Stimulated activated CD8-positive, alpha-beta memory T cell treated with anti-CD3 and anti-CD28 coated beads, Interleukin-7, amount 100 ng/mL, for 24 hours (primary cell): ENCODE measurements at places on chromosomes 12 and 14.

DNA sequence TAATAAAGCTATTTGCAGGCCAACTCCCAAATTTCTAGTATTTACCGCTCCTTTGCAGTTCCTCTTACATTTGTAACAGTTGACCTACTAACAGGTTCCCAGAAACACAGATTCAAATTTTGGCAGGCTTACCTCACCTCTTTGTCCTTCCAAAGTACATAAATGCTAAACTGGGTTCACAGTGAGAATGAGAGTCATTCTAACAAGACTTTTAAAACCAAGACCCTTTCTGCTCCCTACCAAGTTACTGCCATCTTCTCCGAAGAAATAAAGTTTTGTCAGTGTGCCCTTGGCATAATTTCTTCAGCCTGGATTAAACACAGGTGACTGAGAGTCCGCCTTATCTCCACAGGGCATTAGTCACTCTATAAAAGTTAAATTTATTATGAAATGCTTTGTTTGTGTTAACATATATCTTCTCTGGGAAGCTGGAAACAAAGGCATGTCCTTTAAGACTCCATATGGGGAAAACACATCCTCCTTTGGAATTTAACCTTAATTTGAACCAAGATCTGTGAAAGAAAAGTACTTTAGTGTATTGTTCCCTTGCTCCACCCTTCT is 28.2 kb downstream of the FOXA1 start:
- DNase-seq, result no peak

DNA sequence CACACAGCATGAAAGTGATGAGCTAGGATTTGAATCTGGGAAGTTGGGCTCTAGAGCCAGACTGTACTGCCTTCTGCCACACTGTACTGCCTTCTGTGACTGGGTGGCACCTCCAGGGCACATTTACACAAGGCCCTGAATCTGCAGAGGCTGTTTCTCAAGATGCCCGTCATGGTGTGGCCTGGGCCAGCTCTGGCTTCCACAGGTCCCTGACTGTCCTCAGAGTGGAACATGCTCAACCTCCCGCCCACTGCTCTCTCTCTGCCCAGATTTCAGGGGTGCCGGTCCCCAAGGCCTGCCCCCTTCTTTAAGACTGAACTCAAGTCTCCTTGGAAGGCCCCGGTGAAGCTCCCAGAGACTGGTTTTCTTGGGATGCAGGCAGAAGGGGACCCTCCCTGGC is 50.2 kb downstream of the C14orf132 start:
- no peak for DNase-seq

DNA sequence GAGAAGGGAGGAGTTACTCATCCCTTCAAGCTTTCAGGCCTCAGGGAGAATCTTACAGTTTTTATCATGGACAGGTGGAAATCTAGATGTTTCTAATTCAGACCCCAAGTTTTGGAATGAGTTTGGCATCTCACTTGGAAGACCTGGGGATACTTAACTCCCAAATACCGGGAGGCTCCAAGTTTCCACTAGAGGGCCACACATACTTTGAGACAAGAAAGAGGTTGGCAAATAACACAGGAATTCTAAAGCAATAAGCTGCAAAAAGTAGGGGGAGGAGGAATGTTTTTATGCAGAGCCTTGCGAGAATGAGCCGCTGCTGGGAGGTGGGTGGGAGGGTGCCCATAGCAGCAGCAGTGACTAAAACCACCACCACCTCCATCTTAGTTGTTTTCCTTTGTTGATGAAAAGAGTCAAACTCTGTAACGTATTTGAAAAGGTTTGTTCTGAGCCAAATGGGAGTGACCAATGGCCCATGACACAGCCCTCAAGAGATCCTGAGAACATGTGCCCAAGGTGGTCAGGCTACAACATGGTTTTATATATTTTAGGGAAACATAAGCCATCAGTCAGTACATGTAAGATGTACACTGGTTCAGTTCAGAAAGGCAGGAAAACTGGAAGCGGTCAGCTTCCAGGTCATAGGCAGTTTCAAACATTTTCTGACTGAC is 34.2 kb upstream of the RNASE1 start:
- DNase-seq, result no peak

- no peak for DNase-seq
Measured at GRCh38 chr14:75242546-75243273, 35.9 kb upstream of the FOS start.

GRCh38 chr12:111687255-111687654 is 1.4 kb downstream of the ACAD10 start:
- DNase-seq, result no peak

- no peak for DNase-seq
Measured at GRCh38 chr12:41556176-41556575, 368.1 kb downstream of the PDZRN4 start.

DNA sequence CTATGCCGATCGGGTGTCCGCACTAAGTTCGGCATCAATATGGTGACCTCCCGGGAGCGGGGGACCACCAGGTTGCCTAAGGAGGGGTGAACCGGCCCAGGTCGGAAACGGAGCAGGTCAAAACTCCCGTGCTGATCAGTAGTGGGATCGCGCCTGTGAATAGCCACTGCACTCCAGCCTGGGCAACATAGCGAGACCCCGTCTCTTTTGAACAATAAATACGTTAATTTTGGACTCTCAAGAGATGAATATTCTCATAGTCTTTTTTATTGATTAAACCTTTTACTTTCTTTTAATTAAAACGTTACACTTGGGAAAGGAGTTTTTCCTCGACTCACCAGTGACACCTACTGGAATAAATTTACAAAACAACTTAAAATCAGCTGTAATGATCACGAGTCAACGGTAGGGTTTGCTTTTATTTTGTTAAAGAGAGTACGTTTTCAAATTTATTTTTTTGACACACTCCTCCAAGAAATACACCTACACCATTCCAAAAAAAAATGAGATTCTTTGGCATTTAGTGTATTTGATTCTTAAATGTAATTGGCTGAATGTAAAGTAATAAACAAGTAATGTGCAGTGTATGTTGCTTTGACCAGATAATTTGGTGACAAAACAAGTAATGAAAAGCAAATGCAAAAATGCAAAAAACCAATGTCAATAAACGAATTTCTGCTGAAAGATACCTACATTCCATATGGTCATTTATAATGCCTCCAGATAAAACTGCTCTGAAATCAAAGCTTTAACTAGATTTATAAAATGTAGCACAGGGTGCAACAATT is 687 bp upstream of the RPS29 start:
- no peak for DNase-seq

DNA sequence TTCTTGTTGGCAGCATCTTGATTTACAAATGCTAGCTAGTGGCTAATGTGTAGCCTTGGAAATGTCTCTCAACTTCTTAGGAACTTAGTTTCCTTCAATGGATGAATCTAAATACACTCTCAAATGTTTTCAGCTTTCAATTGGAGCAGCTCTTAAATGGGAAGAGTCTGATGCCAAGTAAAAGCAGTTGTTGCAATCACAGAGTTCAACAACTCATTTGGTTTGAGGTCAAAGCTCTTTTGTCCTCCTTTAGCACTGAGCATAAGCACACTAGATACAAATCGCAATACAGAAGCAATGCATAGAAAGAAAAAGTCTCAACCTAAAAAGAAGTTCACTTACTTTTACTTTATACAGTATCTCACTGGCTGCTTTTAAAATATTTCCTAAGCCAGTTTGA is 986.1 kb upstream of the FLRT2 start:
- DNase-seq, result no peak

- DNase-seq, result no peak
Measured at GRCh38 chr12:11499806-11500187, 104.4 kb upstream of the PRB2 start.

DNA sequence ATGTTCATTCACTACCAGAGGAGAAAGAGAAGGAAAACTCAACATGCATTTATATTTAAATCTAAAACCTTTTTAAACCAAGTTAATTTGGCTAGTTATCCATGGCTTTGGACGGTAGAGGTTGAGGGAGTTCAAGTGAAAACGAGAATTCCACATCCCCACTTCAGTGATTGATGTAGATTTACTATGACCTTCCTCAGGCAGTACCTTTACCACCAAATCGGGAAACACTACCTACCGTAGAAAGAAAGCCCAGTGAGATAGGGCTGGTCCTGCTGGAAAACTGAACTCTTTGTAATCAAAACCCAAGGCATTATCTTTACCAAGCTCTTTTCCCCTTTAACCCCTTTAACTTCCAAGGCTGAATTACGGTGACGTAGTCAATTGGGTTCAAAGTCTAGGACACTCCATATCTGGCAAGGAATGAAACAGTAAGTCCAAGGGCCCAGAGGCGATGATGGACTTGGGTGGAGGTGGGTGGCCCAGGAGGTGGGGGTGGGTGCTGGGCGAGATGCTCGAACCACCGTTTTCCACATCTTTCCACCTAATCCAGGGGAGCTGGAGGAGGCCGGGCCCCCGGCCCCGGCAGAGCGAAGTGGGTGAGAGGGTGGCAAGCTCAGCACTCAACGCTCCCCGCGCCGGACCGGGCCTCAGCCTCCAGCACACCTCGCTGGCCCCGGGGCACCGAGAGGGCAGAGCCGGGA is 618 bp downstream of the SEC23A start:
- DNase-seq, result no peak

DNA sequence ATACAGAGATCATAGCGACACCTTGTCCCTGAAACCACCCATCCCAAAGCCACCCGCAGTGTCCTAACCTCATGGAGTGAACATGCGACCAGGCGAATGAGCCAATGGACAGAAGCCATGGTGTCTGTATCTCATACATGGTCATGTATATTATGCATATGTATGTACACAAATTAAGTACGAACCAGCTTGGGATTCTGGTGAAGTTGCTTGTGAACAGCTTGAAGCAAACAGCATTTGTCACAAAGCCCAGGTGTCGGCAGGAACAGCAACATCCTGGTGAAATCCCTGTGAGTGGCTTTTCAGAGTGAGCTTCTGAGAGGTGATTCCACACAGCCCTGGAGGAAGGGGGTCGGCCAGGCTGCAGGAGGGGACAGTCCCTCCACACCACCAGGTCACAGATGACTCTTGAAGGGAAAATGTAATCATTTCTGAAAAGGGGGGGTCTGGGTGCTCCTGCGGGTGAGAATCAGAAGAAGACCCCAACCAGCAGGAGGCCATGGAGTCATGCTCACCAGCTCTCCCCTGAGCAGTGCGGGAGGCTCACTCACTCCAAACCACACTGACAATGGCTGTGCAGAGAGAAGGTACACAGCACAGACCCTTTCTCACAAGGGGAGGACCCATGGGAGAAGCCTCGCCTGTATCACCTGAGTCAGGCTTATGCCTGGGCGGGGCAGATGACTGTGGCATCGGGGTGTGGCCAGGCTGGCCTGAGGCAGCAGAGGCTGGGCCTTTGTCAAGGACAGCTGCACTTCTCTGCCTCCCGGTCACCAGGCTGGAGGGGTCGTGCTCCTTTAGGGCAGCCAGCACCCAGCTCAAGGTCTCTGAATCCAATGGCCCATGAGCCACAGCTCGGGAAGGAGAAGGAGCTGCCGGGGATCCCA is 14.3 kb downstream of the CHGA start:
- no peak for DNase-seq

- DNase-seq, result no peak
Measured at GRCh38 chr14:33642691-33643244, 308.1 kb downstream of the EGLN3 start.

DNA sequence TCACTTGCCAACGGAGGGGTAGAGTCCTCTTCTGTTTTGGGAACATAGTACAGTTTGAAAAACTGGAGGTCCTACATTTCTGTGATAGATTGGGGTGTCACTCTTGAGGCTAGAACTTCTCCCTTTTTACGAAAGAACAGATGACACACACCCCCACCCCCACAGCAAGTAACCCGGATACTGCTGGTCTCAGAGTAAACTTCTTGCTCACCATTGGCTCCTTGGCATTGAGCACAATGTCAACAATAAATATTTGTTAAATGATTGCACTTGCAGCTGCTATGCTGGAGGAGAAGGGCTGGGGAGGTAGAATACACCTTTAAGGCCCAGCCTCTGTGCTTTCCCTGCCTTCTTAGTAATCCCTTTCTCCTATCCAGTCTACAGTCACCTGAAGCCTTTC is 149.8 kb downstream of the TGFB3 start:
- DNase-seq, result no peak

- no peak for DNase-seq
Measured at GRCh38 chr12:109631751-109632150, 58.2 kb downstream of the MVK start.

DNA sequence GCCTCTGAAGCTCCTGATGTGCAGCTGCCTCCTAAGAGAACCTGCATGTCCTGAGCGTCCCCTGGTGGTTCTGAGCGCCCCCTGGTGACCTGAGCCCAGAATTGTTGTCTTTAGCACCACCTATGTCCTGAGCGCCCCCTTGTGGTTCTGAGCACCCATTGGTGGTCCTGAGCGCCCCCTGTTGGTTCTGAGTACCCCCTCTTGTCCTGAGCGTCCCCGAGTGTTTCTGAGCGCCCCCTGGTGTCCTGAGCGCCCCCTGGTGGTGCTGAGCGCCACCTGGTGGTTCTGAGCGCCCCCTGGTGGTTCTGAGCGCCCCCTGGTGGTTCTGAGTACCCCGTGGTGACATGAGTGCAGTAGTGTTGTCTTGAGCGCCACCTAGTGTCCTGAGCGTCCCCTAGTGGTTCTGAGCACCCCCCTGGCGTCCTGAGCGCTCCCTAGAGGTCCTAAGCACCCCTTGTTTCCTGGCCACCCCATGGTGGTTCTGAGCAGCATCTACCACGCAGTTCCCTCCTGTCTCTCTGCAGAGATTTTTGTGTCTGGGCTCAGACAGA is 782.5 kb downstream of the TMEM121 start:
- DNase-seq, result peak; percentile 72

DNA sequence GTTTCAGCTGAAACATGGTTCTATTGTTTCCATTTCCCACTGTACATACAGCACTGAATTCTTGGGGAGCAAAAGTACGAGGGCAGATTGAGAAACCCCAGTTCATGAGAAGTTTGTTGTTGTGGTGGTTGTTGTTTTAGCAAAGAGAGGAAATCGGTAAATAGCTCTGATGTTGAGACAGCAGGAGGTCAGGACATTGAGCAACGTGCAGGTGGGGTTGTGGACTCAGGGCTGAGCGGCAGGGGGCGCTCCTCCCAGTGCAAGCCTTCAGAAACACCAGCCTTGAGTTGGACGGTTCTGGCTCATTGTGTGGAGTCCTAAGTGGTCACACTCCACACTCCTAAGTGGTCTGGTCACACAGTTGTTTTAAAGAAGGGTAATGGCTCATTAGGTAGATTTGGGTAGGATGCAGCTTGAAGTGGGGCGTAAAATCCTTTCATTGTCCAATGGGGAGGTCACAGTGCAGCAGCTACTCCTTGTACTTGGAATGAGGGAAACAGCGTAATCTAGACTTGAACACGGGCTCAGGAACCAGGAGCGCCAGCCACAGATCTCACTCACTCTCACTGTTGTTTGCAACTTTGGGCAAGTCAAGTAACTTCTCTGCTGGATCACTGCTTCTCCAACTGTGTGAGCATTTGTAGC is 14.5 kb upstream of the PWP1 start:
- no peak for DNase-seq
